ENCODE measurements at places on chromosomes 7 and 10. TPM values are rescaled to one million over a fixed set of nuclear protein-coding genes. Genes with fewer than 3 reads are reported as not detected.

GRCh38 chr7:139825666-139826290 lies 3.3 kb upstream of the TBXAS1 start:
- DNase-seq = no peak

DNA sequence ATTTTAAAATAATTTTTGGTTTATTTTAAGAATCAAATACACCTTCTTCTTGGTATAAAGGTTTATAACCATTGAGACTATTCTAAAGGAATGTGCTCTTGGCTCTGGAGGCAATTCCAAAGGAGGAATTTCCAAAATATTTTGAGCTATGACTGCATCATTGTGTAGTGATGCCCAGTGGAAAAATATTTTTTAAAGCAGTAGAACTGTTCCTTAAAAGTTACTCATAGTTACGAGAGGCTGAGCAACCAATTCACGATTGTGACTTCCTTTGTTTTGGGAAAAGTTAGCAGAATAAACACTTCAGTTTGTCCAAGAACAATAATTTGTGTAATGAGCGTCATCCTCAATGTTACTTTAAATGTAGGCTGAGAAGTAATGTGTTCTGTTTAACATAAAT lies 233.6 kb downstream of the BAMBI start:
- DNase-seq = no peak

CCNJ gene
- total RNA-seq = 6.0 TPM

- DNase-seq = no peak
Observed at GRCh38 chr10:4316161-4316810, 509.7 kb upstream of the AKR1E2 start.

GSTK1 gene
- 193 TPM for total RNA-seq

- DNase-seq = no peak
Observed at GRCh38 chr7:9709216-9709615, 1264.5 kb upstream of the PHF14 start.

SKIDA1 gene
- 0.03 TPM for total RNA-seq

UCN3 gene
- total RNA-seq = 4.8 TPM

- no peak for DNase-seq
Observed at GRCh38 chr10:72146071-72146470, 57.7 kb upstream of the SPOCK2 start.

DLX5 gene
- total RNA-seq = not detected

DNA sequence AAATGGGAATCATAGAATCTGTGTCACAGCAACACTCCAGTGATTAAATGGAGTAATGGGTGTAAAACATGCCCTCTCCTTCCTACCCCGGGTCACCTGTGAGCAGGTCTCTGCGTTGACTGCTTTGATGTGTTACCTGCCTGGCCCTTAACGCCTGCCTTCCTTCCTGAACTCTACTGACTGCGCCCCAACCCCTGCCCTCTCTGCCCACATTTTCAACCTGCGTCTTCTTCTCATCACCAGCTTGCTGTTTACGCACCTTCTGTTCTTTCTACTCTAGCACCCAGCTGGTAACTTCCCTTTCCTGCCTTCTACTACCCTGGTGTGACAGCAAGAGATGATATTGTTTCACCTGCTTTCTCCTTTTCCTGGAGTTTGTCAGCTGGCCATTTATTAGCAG lies 303.0 kb upstream of the LRGUK start:
- DNase-seq = no peak

PTPRZ1 gene
- 0.49 TPM for total RNA-seq

DNA sequence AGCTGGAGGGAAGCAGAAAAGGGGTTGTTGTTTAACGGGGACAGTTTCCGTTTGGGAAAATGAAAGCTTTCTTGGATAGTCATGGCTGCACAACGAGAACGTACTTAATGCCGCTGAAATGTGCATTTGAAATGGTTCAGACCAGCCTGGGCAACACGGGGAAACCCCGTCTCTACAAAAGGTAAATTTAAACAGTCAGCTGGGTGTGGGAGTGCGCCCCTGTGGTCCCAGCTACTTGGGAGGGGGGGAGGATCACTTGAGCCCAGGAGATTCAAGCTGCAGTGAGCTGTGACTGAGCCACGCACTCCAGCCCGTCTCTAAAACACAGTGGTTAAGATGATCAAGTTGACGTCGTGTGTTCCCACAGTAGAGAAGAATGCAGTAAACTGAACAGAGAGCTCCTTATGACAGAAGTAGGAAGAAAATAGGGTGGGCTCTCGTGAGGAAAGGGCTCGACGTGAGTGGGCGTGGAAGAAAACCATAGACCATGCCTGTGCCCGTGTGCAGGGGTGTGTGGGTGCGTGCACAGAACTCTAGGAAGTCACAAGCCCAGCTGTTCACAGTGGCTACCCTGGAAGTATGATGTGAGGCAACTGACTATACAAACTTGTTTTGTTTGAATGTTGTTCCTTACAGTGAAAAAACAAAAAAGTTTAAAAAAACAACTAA lies 4.1 kb upstream of the FUOM start:
- DNase-seq = no peak

MRPL43 gene
- 61.3 TPM for total RNA-seq

- DNase-seq = no peak
Observed at GRCh38 chr10:49740346-49741107, 21.6 kb downstream of the OGDHL start.

TRPV5 gene
- total RNA-seq = not detected

DNA sequence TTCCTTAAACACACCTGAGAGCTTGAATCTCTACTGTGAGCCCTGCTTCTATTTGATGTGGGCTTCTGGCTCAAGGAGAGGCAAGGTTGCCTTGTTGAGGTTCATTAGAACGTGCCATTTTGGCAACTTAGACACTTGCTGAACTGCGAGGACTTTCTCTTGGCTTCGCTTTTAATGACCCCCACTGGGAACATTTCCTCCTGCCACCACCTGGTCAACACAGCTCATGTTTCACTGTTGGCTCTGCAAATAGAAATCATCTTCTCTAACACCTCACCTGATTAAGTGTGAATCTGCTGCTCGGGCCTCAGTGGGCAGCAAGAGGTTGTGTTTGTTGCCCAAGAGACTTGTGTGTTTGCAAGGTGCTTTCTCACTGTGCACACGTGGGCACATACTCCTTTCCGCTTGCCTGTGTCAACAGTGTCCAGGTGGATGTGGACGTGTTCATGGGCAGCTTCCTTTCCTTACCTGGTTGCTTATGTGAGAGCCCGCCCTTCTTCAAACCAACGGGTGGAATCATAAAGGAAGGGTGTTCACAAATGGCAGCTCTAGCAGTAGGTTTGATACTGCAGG lies 147.0 kb downstream of the NRP1 start:
- DNase-seq = no peak

EPO gene
- total RNA-seq = not detected

- no peak for DNase-seq
Observed at GRCh38 chr7:80387634-80388193, 124.2 kb downstream of the GNAT3 start.

GRCh38 chr10:28765641-28766040 lies 88.3 kb downstream of the BAMBI start:
- no peak for DNase-seq

ASZ1 gene
- total RNA-seq = not detected

- no peak for DNase-seq
Observed at GRCh38 chr7:95590387-95591248, 5.7 kb downstream of the PDK4 start.

KNDC1 gene
- total RNA-seq = 0.32 TPM

- DNase-seq = no peak
Observed at GRCh38 chr7:104208421-104208780, 588 bp upstream of the ORC5 start.

DNA sequence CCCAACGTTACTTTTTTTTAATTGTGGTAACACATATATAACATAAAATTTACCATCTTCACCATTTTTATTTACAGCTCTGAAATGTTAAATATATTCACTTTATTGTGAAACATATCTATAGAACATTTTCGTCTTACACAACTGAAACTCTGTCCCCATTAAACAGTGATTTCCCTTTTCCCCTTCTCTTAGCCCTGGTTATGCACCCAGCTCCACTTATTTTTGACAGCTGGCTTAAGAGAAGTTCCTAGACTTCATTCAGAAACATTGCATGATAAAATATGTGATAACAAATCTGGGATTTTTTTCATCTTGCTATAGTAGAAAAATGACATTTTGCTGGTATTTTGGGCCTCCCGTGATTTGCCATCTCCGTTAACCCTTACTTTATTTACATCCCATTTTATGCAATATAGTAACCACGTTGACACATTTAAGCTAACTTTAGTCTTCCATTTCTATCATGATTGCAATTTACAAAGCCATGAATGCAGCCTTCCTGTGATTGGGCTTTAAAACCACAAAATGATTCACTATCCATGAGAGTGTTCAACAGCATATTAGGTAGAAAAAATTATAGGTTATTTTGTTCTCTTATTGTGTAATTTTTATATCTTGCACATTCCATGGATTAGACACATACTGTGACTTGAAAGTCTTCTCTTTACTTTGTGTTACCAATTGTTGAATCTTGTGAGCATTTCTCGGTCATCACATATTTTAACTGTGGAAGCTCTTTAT lies 139.6 kb downstream of the SND1 start:
- DNase-seq = no peak

COL28A1 gene
- 19.0 TPM for total RNA-seq

- DNase-seq = no peak
Observed at GRCh38 chr7:71509381-71509780, 377.4 kb downstream of the GALNT17 start.

- DNase-seq = no peak
Observed at GRCh38 chr10:18359812-18360211, 219.6 kb downstream of the CACNB2 start.

- DNase-seq = peak; percentile 68
Observed at GRCh38 chr10:119896937-119897770, 4.6 kb downstream of the SEC23IP start.

- DNase-seq = no peak
Observed at GRCh38 chr7:73901231-73901822, 40.4 kb downstream of the TMEM270 start.

DNA sequence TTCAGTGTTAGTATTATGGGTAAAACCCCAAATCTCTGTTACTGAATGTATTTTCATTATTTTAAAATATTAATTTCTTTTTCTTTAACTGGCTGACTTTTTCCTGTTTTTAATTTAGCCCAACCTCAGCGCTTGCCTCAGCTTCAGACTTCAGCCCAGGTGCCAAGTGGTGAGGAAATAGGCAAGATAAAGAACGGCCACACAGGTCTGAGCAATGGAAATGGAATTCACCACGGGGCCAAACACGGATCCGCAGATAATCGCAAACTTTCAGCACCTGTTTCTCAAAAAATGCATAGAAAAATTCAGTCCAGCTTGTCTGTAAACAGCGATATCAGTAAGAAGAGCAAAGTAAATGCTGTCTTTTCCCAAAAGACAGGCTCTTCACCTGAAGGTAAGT lies 57.5 kb downstream of the MDFIC start:
- DNase-seq = no peak

- no peak for DNase-seq
Observed at GRCh38 chr7:42722716-42723115, 189.2 kb downstream of the C7orf25 start.

HABP2 gene
- not detected for total RNA-seq

- no peak for DNase-seq
Observed at GRCh38 chr7:85021101-85021704, 165.7 kb downstream of the SEMA3D start.

KLLN gene
- 0.60 TPM for total RNA-seq

GRCh38 chr7:52120912-52121311 lies 804.3 kb upstream of the COBL start:
- DNase-seq = no peak

DNA sequence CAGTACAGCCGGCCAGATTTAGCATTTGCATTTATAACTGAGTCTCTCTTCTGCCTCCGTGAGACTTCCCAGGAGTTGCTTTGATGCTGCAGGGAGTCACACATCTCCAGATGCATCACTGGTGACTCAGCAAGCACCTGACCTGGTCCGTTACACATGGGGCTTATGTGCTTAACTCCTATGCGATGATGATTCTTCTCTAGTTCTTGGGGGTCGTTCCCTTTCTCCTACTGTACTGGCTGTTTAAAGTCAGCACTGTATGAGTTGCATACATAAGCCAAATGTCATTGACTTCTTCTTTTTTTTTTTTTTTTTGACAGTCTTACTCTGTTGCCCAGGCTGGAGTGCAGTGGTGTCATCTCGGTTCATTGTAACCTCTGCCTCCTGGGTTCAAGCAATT lies 13.0 kb upstream of the AKR1E2 start:
- DNase-seq = no peak

GRCh38 chr10:26215396-26215934 lies 1.1 kb upstream of the GAD2 start:
- no peak for DNase-seq

DNA sequence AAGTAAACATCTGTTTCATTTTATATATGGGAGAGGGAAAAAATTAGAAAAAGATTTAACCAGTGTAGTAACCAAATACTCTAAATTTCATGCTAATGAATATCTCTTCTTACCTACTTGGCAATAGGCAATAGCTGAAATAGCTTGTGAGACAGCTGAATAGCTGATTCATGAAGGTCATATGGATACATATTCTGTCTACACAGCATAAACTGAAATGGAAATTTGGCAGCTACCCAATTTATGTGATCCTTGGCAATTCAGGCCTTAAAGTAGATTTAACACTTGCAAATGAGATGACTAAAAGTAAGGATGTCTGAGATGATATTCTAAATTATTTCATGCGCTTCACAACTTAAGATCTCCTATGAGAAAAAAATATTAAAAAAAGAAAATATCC lies 261.2 kb upstream of the SEMA3A start:
- DNase-seq = no peak

MYO3A gene
- total RNA-seq = 0.12 TPM

- peak; percentile 19 for DNase-seq
Observed at GRCh38 chr7:98733036-98733435, 116.0 kb downstream of the NPTX2 start.

DNA sequence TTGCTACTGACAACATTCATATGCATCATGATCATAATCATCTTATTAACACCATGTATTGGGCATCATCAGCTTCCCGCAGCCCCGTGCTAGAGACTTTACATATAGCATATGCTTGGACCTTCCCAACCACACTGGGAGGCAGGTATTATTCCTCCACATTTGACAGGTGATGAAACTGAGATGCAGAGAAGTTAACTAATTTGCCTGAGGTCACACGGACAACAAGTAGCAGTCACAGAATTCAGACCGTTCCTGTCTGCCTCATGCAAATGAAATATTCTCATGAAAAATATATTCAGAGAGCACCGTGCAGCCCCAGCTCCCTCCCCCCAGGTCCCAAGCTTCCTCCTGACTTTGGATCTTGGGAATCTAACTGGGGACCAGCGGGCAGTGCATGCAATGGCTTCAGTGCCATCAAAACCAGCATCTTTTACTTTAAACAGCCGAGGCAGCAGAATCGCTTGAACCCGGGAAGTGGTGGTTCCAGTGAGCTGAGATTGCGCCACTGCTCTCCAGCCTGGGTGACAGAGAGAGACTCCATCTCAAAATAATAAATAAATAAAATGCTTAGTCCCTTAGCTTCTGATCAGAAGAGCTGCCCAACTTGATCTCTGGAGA lies 112.2 kb upstream of the GPR26 start:
- DNase-seq = no peak
